ENCODE measurements at places on chromosomes 12 and 14.
A peak's percentile ranks its signal among the peaks of the same experiment; 100 is the strongest.

GRCh38 chr14:86802726-86803125, 1190.3 kb downstream of the GALC start:
- DNase-seq: no peak

DNA sequence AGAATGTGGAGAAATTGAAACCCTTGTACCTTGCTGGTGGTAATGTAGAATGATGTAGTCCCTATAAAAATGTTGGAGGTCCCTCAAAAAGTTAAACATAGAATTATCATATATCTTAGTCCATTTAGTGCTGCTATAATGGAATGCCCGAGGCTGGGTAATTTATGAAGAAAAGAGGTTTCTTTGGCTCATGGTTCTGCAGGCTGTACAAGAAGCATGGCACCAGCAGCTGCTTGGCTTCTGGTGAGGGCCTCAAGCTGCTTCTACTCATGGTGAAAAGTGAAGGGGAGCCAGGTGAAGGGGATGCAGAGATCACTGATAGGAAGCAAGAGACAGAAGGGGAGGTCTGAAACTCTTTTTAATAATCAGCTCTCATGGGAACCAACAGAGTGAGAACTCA, 233.9 kb downstream of the ADGRD1 start:
- no peak for DNase-seq

DNA sequence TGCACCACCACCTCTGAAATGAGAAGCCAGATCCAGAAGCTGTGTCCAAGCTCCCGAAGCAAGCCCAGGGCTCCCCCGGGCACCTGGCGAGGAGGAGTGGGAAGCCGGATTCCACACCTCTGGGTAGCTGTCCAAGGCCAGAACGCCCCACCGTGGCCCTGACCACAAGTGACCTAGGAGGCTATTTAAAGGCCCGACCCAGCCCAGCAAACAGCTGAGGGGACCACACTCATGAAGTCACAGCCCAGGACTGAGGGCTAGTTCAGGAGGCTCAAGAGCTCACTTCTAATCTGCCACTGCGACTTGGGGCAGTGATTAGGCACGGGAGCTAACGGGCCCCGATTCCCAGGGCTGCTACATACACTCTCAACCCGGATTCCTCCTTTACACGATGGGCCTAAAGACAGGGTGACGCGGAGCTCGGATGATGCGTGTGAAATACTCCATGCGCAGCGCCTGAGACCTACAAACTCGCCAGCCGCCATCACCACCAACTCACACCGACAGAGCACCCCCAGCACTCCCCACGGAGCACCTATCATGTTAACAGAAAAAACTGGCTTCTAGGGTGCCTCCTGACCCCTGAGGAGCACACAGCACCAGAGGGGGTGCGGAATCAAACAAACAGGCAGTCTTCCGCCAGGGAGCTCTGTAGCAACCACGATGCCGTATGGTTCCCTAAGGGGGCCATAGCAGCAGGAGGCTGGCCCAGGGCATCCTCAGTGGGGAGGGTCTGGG, 84.0 kb upstream of the GPR68 start:
- DNase-seq: no peak

DNA sequence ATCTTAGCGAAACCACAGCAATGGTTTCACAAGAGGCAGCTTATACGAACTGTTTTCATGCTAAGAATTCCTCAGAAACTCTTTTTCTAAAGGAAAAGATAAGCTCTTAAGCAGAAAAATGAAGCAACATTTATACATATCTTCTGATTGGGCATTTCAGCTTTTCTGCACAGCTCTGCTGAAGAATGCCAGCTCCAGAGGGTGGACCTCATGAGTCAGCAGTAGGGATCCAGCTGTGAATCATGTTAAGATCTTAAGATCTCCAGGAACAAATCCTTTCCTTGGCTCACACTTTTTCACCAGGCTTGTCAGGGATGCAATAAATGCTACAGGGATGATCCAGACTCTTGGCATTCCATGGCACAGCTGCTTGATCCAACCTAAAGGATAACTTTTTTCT, 477.1 kb upstream of the CCDC196 start:
- no peak for DNase-seq

- DNase-seq: no peak
Observed at GRCh38 chr14:81427348-81428058, 27.4 kb upstream of the STON2 start.

- DNase-seq: no peak
Observed at GRCh38 chr12:44696542-44696941, 179.6 kb downstream of the NELL2 start.

DNA sequence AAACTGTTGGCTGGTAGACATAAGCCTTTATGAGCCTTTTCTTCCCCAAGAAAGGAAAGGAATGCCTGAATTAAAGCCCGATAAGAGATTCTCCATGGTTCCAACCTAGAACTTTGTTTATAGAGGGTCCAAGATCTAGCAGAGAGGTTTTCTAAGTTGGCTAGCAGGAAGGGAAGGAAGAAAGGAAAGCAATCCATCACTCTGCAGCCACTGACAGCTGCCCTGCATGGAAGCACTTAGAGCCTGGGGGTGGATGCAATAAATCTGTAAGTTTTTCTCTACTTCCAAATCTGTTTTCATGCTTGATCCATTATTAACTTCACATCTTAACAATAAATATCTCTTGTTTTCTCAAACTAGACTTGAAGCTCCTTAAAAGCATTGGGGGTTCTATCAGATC, 224.4 kb downstream of the KSR2 start:
- DNase-seq: no peak

GRCh38 chr12:94621662-94622359, 28.5 kb downstream of the TMCC3 start:
- DNase-seq: peak; percentile 51

DNA sequence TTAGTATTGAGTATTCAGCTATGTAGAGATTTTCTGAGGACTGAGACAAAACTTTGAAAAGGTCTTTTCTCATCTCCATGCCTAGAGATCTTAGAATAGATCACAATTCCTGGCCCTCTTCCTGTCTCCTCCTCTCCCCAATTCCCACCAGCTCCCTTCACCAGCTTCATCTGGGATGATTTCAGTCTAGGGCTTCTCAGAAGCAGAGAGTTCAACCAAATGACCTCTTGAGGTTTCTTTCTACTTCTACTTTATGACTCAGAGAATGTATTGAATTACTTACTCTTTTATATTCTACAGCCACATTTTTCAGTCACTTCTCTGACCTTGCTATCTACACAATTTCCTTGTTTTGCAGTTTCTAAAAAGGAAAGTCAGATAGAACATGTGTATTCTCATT, 19.4 kb upstream of the SNX6 start:
- no peak for DNase-seq

GRCh38 chr14:95814363-95815225, 62.0 kb upstream of the TUNAR start:
- DNase-seq: no peak

- DNase-seq: no peak
Observed at GRCh38 chr14:85313560-85314207, 216.3 kb upstream of the FLRT2 start.

DNA sequence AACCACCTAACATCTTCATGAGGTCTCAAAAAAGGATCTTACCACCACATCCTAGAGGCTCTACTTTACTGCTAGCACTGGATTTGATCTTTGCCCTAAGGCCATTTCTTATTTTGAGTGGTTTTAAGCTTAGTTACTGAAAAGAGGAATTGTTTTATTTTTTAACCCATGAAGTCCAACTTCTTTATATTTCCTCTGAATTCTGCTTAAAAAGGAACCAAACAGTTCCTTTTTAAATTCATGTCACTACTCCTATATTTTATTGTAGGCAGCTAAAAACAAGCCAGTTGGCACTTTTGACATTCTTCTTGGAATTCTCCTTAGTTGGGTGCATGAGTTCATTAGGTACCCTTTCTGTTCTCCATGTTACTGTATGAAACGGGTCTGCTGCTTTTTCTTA, 76.4 kb downstream of the FGD4 start:
- DNase-seq: no peak

- DNase-seq: no peak
Observed at GRCh38 chr14:95396221-95396620, 76.5 kb upstream of the CLMN start.

DNA sequence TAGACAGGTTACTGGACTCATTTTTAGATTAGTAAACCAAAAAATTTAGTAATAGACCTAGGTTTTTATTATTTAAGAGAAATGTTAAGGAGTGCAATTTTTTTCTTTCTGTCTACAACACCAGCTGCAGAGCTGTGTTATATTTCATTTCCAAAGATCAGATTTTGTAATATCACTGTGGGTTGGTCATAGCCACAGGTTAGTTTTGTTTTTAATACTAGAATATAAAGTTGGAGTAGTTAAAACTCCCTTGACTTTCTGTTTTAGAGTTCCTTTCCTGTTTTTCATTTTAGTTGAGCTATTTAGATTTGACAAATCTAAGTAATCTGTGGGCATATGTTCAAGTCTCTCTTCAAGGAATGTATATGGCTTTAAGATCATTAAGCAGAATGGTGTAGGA, 30.7 kb upstream of the GARIN2 start:
- DNase-seq: no peak
